ENCODE measurements at places on chromosomes 1 and 21. TPM values are rescaled to one million over a fixed set of nuclear protein-coding genes. Genes with fewer than 3 reads are reported as not detected.

RGSL1 gene
- not detected for polyA plus RNA-seq

PTAFR gene
- polyA plus RNA-seq: 0.15 TPM

NEK2 gene
- polyA plus RNA-seq: 1.5 TPM

TRIM67 gene
- polyA plus RNA-seq: not detected

CXADR gene
- 1.1 TPM for polyA plus RNA-seq

HSF2BP gene
- polyA plus RNA-seq: 0.57 TPM

PERM1 gene
- not detected for polyA plus RNA-seq

KRTAP19-1 gene
- not detected for polyA plus RNA-seq

CASZ1 gene
- polyA plus RNA-seq: 0.57 TPM

BEND5 gene
- 1.7 TPM for polyA plus RNA-seq

DNA sequence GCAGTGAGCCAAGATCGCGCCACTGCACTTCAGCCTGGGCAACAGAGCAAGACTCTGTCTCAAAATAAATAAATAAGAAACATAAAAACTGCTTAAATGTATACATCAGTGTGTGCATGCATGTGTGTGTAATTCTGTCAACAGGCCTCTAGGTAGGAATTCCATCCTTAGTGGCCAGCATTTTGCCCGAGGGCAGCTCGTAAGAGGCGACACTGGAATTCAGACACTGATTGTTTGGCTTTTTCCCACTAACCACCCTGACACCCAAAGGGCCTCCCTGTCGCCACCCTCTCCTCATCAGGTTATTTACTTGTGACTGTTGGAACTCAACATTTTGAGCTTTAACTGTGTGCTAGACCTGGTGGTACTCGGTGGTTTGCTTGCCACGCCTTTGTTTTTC is 64.0 kb upstream of the KIF1B start:
- no peak for DNase-seq

DNA sequence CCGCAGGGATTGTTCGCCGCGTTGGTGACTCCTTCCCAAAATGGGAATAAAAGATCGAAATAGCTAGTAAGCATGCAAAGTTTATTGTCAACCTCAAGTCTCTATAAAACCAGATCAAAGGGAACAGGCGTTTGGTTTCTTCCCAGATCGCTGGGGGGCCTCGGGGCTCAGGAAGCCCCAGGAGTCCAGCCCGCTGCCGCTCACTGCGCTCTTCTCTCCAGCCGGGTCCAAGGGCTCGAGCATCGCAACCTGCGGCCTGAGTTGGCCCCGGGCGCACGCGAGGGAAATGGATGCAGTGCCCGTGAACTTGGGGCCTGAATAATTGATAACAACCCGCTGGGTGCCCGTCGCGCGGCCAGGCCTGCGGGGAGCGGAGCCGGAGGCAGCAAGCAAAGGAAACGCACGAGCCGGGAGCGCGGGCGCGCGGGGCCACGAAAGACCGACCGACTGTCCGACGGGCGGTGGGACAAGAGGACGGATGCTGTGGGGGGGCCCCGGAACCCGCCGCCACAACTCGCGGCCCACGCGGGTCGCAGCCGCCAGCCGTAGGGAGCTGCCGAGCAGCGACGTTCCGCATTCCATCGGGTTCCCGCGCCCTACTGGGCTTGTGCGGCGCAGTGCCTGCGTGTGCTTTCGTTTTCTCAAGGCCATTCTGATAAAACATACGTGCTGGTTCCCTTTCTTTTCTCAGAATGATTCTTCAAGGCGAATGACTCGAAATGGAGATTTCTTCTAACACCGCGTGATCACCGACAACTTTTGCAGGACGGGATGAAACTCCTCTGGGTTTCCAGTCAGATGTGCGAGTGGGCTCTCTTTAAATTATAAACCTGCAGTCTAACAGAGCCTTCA is 14.0 kb upstream of the ALX3 start:
- DNase-seq: peak; percentile 58

DNA sequence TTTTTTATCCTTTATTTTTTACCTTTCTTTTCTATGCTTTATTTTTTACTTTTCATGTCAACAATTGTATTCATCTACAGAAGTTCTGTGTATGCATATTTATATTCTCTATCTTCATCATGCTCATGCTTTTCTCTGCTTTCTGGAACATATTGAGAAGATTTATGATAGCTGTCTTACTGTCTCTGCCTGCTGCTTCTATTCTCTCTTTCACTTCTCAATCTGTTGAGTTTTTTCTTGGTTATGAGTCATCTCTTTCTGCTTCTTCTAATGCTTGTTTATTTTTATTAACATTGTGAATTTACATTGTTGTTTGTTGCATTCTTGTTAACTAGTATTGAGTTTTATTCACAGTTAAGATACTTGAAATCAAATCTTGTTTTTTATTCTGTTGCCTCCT is 22.6 kb downstream of the F5 start:
- DNase-seq: no peak

DNA sequence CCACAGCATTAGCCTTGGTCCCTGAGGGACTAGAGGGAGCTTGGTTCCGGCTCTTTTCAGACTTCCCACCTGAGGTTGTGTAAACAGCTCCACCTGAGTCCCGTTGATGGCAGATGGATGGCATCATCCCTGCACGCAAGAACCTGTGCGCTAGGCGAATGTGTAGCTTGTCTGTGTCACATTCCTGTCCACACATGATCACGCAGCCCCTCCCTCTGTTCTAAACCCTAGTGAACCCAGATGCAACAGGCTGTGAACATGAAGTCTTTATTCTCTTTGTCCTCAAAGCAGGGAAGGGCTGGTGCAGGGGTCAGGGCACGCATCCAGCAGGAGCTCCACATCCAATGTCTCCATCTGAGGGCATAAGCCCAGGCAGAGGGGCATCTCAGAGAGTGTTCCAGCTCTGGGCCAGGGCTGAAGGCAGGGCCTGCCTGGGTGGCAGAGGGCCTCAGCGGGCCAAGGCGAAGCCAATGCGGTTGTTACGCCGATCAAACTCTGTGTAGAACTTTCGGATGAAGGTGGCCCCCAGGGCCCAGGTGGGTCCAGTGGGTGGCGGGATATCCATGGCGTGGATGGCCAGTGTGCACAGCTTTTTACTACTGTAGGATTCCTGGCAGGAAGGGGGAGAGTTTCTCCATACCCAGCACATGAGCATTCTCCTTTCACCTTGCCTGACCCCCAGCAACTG is 2.9 kb upstream of the ETNK2 start:
- DNase-seq: no peak

DNA sequence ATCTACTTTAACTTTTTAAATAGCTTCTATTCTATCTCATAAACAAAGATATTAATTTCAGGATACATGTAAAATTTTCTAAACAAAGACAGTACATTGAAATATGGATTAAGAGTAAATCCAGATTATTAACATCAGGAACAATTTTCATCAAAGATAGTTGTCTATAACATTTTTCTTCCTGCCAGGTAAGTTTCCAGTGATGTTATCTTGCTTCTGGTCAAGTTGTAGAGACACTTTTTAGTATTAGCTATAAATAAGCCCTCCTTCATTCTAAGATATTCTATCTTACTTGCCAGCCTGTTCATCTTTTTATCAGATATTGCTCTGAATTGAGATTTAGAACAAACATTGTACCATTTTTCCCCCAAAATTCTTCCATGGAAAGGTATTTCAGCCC is 94.4 kb upstream of the KCTD3 start:
- no peak for DNase-seq

DNA sequence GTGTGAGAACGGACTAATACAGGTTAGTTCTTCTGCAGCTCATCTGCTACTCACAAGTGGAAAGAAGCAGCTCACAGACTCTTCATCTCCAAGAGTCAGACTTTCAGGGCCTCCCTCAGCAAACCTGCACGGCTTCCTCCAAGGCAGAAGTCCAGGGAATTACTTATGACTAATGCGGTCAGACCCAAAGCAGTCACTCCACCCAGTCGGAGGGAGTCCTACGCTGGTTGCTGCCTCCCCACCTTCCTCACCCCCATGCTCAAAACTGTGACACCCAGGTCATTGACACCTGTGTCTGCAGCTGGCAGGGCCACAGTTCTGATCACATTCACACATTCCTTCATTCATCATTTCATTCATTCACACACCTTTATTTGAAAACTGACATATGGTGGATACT is 38.4 kb upstream of the PRDM2 start:
- DNase-seq: no peak

- no peak for DNase-seq
Measured at GRCh38 chr21:35818597-35818996, 241.7 kb downstream of the SETD4 start.

GRCh38 chr1:172547071-172547470 is 14.1 kb downstream of the SUCO start:
- no peak for DNase-seq

DNA sequence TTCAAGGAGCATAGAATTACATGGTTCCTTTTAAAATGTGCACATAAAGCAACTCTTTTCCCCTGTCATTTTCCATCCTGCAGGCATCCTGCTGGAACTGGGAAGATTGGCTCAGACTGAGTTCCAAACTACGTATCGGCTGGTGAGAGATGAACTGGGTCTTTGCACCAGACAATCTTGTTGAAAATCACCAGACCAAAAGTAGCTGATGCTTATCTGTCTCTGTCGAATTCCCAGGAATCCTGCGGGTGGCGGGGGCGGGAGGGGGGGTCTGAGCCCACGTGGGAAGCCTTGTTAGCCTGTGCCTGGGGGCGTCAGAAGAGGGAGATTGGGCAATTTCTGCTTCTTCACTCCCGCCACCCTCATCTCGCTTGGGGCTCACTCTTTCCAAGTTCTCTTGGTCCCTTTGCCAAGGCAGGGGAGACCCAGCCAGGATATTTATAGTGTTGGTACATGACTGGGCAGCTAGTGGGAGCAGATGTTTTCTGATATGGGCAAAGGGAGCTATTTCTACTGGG is 90.1 kb upstream of the SLC25A33 start:
- DNase-seq: no peak

- no peak for DNase-seq
Measured at GRCh38 chr1:199057322-199057721, 418.5 kb downstream of the PTPRC start.

DNA sequence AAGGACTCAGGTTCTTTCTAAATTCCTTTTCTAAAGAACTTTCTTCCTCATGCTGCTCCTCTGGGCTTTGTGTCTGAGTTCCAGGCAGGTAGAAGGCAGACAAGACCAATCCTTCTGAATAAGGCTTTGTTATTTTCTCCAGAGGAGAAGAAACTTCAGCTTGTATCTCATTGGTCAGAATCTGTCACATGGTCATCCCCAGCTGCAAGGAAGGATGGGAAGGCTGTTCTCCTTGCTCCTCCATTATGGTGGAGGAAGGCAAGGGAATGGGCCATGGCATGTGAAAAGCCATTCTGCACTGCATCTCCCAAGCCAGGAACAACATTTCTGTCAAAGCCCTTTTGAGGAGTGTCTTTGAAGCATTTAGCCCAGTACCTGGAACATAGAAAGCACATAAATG is 50.6 kb upstream of the NTPCR start:
- no peak for DNase-seq

GRCh38 chr1:116408193-116408592 is 35.1 kb downstream of the ATP1A1 start:
- DNase-seq: no peak

DNA sequence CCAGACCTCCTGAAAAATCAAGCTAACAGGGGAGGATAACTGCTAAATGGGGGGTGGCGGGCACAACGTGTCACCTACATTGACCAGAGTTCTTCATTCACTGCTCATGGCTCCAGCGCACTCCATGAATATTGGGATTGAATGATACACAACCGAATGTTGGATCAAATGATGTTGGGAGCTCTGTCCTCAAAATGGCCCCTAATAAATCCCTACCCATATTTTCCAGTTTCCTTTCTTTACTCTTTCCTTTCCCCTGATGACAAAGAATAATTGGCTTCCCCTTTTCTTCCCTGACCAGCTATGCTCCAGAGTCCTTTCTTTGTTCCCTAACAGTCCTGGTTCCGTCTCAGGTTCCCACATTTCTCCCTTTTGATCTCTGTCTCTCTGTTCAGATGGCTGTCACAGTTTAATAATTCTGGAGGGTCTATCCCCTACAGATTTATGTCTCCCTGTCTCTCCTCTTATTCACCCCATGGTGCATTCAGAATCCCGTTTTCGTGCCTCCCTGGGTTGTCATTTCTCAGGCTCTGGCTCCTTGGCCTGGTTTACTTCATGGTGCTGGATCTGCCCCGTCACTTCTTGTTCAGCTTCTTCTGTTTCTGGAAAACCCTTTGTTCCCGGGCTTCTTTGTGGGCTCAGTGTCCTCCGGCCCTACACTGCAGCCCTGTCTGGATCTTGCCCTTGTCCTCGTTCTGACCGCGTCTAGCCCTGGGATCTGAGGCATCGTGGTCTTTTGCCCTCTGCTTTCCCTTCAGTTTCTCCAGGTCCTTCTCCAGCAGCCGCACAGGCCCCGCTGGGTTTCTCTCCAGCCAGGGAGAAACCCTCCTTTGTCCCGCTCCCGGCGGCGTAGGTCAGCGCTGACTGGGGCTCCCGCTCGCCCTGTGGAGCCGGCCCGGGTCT is 78.3 kb downstream of the NDUFS5 start:
- no peak for DNase-seq

GRCh38 chr1:119318466-119319309 is 49.9 kb upstream of the HAO2 start:
- no peak for DNase-seq

DNA sequence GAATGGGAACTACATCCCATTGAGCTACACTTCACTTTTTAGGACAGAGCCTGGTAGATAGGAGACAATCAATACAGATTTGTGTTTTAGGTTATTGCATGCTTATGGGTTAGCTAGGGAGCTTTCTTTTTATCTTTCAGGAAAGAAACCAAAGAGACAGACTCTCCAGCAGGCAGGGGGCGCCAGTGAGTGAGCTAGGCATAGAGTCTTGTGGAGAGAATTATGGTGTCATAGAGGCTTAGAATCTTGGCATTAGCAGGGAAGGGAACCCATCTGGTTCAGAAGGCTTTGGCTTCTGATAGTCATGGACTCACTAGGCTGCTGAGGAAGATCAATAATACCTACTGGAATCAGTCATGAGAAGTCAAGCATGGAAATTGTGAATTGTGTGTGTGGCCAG is at the start of gene SMCP:
Gene SMCP (plus strand): TSS at position 281 of the 400 bp plus-strand sequence. CDS start 6,101 bp downstream, outside the sequence.
- DNase-seq: peak; percentile 11

DNA sequence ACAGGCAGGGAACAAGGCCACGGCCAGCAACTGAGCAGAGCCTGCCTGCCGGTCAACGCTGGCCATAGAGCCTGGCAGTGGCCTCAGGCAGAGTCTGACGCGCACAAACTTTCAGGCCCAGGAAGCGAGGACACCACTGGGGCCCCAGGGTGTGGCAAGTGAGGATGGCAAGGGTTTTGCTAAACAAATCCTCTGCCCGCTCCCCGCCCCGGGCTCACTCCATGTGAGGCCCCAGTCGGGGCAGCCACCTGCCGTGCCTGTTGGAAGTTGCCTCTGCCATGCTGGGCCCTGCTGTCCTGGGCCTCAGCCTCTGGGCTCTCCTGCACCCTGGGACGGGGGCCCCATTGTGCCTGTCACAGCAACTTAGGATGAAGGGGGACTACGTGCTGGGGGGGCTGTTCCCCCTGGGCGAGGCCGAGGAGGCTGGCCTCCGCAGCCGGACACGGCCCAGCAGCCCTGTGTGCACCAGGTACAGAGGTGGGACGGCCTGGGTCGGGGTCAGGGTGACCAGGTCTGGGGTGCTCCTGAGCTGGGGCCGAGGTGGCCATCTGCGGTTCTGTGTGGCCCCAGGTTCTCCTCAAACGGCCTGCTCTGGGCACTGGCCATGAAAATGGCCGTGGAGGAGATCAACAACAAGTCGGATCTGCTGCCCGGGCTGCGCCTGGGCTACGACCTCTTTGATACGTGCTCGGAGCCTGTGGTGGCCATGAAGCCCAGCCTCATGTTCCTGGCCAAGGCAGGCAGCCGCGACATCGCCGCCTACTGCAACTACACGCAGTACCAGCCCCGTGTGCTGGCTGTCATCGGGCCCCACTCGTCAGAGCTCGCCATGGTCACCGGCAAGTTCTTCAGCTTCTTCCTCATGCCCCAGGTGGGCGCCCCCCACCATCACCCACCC is at the start of gene TAS1R3:
Gene TAS1R3 (plus strand): TSS at position 213 of the 898 bp plus-strand sequence. CDS start 66 bp downstream, at position 279.
- DNase-seq: no peak
